Hepatic stellate cell (primary cell): ENCODE measurements at places on chromosomes 3 and 15.

DNA sequence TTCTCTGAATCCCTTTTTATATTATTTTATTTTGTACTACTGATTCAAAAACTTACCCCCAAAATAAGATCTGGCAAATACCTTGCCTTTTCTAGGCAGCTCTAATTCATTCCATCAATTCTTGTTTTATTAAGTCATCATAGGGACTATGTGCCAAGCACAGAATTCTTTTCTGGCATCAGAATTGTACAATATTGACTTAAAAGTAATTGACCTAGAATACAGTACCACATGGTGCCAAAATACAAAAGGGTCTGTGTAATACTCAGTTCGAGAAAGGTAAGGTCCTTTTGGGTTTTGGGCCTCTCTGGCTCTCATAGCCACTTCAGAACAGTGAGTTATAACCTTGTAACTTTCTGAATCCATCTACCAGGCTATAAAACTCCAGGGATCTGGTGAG lies 46.2 kb downstream of the KBTBD8 start:
- peak; percentile 3 for DNase-seq

GRCh38 chr15:64987136-64987535 lies 2.6 kb downstream of the SPG21 start:
- no peak for DNase-seq

DNA sequence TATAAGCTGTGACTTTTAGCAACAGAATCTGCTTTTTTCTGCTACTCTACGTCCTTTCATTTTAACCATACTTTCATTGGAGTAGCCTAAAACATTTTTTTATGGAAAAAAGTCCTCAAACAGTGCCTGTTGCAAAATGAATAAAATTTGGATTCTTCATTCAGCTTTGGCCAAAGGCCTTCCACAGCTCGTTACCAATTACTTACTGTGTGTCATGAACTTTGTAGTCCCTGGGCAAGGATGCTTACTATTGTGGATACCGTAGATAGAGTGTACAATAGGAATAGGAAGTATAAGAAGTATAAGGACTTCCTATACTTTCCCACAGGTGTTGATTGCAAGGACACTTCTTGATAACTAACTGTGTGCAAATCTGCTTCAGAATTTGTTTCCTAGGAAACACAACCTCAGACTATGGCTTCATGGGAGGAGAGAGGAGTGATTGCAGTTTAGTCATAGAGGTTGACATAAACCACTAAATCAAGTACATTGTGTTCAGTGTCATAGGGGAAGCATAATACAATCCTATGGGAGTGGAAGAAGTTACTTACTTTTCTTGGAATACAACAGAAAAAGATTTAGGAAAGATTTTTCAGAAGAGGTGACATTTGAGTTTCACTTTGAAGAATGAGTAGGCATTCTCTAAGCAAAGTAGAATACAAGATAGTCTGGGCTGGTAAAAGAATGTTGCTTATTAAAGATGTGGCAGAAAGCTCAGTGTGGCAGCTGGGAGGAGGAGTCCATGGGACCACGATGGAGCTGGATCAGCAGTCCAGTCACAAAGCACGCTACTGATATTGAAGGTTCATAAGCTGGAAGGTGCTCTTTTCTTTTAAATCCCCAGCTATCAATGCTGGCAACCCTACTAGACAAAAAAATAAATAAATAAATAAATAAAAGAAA lies 309.7 kb upstream of the TPRG1 start:
- DNase-seq: peak; percentile 6

- no peak for DNase-seq
Measured at GRCh38 chr15:58355973-58356372, 75.8 kb upstream of the LIPC start.

GRCh38 chr3:24965706-24966385 lies 462.2 kb upstream of the RARB start:
- DNase-seq: no peak

GRCh38 chr15:63997715-63998442 lies 48.4 kb downstream of the DAPK2 start:
- DNase-seq: no peak
